Uterus (tissue), 4 donors: ENCODE measurements at places on chromosomes 2 and 18. TPM values are rescaled to one million over a fixed set of nuclear protein-coding genes. Genes with fewer than 3 reads are reported as not detected.

Gene ANKRD36
- total RNA-seq: 56.5 TPM

Gene GPR45
- total RNA-seq: not detected

Gene DYSF
- 2.6 TPM for total RNA-seq

Gene GPR75
- 2.1 TPM for total RNA-seq

Gene GATA6
- total RNA-seq: 28.2 TPM

Gene SDC1
- total RNA-seq: not detected

Gene TMEM247
- not detected for total RNA-seq

Gene TRAK2
- 54.9 TPM for total RNA-seq

Gene NPHP1
- 9.4 TPM for total RNA-seq

Gene NEB
- 2.2 TPM for total RNA-seq

Gene PLGLB2
- 0.26 TPM for total RNA-seq

Gene SP140
- 0.77 TPM for total RNA-seq

Gene DUSP2
- total RNA-seq: 2.6 TPM

- DNase-seq: no peak
- H3K36me3 ChIP-seq: no peaks in the 10 kb centered on the region
- no peak overlapping the region for H3K27ac ChIP-seq
These were observed 106.9 kb upstream of the CBLN2 start for GRCh38 chr18:72651033-72651432.

GRCh38 chr2:11029136-11029535 lies 117.4 kb downstream of the KCNF1 start:
- H3K27ac ChIP-seq: no peak overlapping the region
- no peak for DNase-seq
- H3K4me1 ChIP-seq: no peaks in the 10 kb centered on the region
- no peak overlapping the region for H3K4me3 ChIP-seq
- no peaks in the 10 kb centered on the region for H3K36me3 ChIP-seq

- no peak overlapping the region for H3K27ac ChIP-seq
- DNase-seq: no peak
- H3K4me3 ChIP-seq: no peak overlapping the region
- H3K4me1 ChIP-seq: no peaks in the 10 kb centered on the region
- H3K36me3 ChIP-seq: no peaks in the 10 kb centered on the region
These were observed 668.1 kb downstream of the EPHA4 start for GRCh38 chr2:220904015-220904414.

DNA sequence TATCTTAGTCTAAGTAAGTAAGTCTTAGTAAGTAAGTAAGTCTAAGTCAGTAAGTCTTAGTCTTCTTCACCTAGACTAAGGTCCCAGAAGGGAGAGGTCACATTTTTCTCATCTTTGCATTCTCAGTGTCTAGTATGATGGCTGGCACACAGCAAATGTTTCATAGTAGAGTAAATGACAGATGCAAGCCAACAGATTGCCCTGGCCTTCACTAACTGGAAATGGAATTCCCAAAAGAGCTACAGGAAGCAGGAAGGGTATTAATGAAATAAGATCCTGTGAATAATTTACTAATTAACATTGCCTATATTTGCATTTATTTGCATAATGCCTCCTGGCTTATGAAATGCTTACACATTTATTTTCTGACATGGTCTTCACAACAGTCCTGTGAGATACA lies 221.6 kb downstream of the RAD51AP2 start:
- no peaks in the 10 kb centered on the region for H3K4me1 ChIP-seq
- no peaks in the 10 kb centered on the region for H3K36me3 ChIP-seq
- no peak overlapping the region for H3K4me3 ChIP-seq
- H3K27ac ChIP-seq: no peak overlapping the region
- DNase-seq: no peak
- H3K27me3 ChIP-seq: no peaks in the 10 kb centered on the region

DNA sequence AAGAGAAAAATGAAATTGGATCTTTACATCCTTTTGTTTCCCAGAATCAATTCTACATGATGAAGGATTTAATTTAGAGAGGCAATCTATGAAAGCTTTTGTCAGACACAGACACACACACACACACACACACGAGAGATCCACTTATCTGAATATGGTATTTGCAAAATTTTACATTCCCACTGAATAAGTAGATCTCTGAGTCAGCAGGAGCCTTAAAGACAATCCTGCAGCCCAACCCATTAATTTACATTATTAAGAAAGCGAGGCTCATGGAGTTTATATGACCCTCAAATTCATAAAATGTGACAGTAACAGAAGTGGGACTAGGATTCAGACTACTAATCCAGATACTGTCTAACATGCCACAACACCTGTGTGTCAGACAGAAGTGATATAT lies 404.4 kb downstream of the NRXN1 start:
- no peak overlapping the region for H3K27ac ChIP-seq
- DNase-seq: no peak
- no peak overlapping the region for H3K4me3 ChIP-seq
- H3K27me3 ChIP-seq: no peaks in the 10 kb centered on the region

DNA sequence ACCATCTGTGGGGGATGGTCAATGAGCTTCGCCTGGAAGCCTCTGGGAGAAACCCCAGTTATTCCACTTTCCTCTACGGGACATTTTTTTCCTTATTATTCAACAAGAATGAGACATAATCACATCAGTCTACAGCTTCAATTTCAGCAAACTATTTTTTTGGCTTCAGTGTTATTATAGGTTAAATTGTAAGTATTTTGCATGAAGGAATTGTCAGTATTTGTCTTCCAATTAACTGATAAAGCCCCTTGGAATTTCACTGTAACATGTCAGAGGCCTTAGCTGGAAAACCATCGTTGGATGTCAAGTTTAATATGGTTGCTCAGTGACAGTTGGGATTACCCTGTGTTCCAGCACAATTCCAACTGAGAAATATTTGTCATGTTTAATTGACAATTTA lies 480.9 kb upstream of the CHST9 start:
- no peaks in the 10 kb centered on the region for H3K4me1 ChIP-seq
- DNase-seq: no peak
- no peaks in the 10 kb centered on the region for H3K27me3 ChIP-seq
- no peaks in the 10 kb centered on the region for H3K36me3 ChIP-seq

DNA sequence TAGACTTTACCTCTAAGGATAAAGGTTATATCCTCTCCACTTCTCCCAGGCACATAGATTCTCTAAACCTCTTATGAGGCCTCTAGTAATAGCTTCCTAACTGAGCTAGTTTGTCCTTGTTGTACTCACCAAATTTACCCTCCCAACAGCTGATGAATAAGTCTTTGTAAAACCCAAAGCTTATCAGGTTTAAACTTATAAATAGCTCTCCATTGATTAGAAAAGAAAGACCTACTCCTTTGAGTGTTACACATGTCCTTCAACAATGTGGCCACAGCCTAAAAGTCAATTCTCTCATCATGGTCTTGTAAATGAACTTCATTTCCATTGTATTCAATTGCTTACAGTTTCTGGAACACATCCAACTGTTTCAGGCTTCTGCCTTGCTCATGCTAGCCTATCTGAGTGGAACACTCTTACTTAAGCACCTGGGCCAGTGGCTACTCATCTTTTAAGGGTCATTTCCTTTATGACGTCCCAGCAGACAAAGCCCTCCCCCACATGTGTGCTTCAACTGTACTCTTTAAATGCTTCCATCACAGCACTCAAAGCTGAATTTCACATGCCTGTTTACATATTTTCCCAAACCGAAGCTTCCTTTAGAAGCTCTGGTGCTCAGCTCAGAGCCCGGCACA lies 131.6 kb downstream of the CDH2 start:
- no peak overlapping the region for H3K27ac ChIP-seq
- no peaks in the 10 kb centered on the region for H3K27me3 ChIP-seq
- DNase-seq: no peak
- no peaks in the 10 kb centered on the region for H3K36me3 ChIP-seq
- no peak overlapping the region for H3K4me3 ChIP-seq

GRCh38 chr18:74378179-74378682 lies 62.6 kb downstream of the C18orf63 start:
- H3K4me3 ChIP-seq: no peak overlapping the region
- no peaks in the 10 kb centered on the region for H3K27me3 ChIP-seq
- no peak for DNase-seq
- H3K36me3 ChIP-seq: no peaks in the 10 kb centered on the region

DNA sequence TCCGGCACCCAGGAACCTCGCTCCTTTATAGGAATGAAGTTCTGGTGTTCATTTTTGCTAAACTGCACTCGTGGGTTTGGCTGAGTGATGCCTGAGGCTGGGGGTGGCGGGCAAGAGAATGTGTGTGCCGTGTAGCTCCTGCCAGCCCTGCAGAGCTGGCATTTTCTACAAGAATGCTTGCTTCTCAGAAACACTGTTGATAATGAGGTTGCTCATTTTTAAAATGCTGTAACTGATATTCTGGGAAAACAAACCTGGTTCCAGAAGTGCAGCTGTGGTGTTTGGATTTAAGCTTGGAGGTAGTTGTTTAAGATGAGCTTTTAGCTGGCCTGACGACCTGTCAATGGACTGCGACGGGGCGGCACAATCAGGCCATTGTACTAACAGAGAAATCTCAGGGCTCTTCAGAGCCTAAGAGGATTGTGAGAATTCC lies 511.9 kb upstream of the TNP1 start:
- DNase-seq: no peak
- H3K27me3 ChIP-seq: no peaks in the 10 kb centered on the region
- peak overlapping the region; percentile 2 for H3K27ac ChIP-seq
- no peaks in the 10 kb centered on the region for H3K36me3 ChIP-seq
- H3K4me3 ChIP-seq: no peak overlapping the region

DNA sequence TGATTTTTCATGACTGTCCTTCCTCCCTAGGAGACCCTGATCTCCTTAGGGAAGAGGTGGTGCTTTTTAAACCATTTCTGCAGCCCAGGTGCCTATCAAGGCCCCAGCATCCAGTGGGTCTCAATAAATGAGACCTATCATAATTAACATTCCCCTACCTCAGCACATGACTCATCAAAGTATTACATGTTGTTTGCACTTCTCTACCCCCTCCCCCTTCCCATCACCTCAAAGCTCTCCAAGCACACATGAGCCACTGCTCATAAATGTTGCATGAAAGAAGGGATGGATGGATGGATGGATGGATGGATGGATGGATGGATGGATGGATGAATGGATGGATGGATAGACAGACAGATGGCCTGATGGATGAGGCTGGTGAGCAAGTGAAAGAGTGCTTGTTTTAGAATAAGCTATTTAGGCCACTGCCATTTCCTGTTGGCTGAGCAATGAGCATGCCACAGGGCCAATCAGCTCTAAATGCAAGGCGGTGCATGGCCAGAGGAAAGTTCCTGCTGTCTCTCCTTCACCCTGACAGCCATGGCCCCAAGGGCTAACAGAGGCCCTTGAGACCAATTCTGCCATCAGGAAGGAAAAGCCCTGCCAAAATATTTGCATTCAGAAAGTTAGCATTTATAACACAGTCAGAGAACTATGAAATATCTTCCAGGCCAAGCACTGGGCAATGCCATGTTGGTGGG lies 20.9 kb upstream of the STEAP3 start:
- no peaks in the 10 kb centered on the region for H3K36me3 ChIP-seq
- DNase-seq: no peak

DNA sequence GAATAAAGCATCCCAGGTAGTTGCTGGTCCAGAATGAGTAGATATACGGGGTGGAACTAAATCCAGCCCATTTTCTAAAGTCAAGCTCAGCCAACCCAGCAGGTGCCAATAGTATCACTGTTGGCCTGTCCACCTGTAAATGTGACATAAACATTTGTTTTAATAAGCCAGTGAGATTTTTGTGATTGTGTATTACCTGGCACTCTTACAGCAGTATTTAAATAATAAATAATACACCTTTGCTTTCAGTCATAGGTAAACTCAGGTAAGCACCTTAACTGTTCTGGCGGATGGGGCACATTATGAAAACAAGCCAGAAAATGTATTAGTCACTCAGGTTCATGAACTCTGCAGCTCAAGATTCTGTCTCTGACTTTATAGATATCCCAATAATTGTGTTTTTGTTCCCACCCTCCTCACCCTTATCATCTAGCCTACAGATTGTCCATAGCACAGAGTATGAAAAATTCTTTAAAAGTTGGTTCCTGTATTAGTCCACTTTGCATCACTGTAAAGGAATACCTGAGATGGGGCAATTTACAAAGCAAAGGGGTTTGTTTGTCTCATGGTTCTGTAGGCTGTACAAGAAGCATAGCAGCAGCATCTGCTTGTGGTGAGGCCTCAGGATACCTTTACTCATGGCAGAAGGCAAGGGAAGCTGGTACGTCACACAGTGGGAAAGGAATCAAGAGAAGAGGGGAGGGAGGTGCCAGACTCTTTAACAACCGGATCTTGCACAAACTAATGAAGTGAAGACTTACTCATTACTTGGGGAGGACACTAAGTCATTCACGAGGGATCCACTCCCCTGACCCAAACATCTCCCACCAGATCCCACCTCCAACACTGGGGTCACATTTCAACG lies 73.0 kb upstream of the CYRIA start:
- H3K36me3 ChIP-seq: no peaks in the 10 kb centered on the region
- no peak for DNase-seq
- H3K27me3 ChIP-seq: no peaks in the 10 kb centered on the region
- no peak overlapping the region for H3K27ac ChIP-seq
- no peak overlapping the region for H3K4me3 ChIP-seq
- no peaks in the 10 kb centered on the region for H3K4me1 ChIP-seq

- no peak overlapping the region for H3K27ac ChIP-seq
- no peaks in the 10 kb centered on the region for H3K36me3 ChIP-seq
- no peak overlapping the region for H3K4me3 ChIP-seq
- no peaks in the 10 kb centered on the region for H3K4me1 ChIP-seq
These were observed 585.4 kb downstream of the DSC3 start for GRCh38 chr18:30457156-30457555.

- H3K4me3 ChIP-seq: peak overlapping the region; percentile 98
- peaks cover 8% of the 10 kb centered on the region for H3K4me1 ChIP-seq
- peak; percentile 71 for DNase-seq
- H3K36me3 ChIP-seq: no peaks in the 10 kb centered on the region
- H3K27me3 ChIP-seq: no peaks in the 10 kb centered on the region
These were observed 629 bp downstream of the NRBP1 start for GRCh38 chr2:27428978-27429541.

DNA sequence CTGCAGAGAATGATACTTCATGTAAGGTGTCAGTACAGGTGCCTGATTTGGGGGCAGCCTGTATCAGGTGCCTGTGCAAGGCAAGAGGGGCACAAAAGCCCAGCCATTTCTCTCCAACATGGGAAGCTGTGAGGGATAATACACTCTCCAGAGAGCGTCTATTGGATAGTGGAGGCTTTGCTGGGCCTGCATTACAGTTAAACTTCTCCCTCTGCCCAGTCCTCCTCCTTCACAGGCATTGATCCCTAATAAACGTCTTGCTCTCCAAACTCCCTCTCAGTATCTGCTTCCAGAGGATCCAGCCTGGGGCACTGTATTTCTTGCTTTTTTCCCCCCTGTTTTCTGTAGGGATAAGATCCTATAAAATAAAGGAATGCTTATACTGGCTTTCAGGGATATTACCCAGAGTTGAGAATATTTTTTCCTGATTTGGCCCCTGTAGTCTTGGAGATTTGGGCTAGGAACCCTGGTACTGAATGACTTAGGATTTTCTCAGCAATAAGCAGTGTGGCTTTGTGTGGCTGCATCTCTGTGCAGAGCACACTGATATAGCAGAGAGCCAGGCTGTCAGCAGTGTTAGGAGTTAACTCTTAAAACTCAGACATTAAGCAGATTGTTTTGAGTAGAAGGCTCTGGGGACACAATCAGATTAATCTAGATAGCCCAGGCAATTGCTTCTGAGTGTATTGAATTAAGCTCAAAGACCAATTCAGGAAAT lies 330.6 kb downstream of the CYRIA start:
- H3K4me1 ChIP-seq: no peaks in the 10 kb centered on the region
- no peak overlapping the region for H3K27ac ChIP-seq
- no peaks in the 10 kb centered on the region for H3K27me3 ChIP-seq
- H3K36me3 ChIP-seq: no peaks in the 10 kb centered on the region
